ENCODE measurements at places on chromosomes 4 and X.

DNA sequence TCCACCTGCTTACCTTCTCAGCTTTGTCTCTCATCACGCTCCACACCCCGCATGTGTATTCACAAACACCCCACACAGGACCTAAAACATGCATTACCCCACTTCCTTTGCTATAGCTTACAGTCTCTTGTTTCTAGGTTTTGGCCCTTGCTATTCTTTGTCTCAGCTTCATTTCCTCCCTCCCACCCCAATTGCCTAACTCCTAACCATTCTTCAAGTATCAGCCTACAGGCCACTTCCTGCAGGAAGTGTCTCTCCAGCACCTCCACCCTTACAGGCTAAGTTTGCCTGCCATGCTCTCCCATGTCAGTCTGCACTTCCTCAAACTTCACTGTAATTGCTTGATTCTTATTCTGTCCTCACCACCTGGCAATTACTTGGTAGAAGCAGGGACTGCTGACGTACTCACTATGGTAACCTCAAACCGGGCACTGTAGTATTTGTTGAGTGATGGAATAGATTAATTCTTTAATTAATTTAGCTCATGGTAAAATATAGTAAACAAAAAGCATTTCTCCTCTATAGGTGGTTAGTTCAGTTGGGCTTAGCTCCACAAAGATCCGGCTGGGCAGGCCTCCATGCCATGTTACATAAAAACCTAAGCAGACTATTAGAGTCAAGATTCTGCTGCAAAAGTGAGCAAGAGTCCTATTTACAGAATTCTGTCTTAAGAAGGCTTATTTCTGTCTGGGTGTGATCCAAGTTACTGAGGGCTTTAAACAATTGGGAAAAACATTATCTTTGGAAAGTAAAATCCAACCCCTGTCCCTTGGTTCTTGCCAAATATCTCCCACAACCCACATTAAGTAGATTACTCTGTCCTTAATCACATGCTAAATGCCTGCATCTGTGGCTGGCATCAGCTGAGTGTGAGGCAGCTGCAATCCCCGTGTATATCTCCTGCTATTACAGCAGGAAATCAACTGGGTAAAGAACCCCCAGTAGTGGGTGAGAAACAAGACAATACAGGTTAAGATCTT lies 124.7 kb upstream of the CPEB2 start:
- no peak for DNase-seq

DNA sequence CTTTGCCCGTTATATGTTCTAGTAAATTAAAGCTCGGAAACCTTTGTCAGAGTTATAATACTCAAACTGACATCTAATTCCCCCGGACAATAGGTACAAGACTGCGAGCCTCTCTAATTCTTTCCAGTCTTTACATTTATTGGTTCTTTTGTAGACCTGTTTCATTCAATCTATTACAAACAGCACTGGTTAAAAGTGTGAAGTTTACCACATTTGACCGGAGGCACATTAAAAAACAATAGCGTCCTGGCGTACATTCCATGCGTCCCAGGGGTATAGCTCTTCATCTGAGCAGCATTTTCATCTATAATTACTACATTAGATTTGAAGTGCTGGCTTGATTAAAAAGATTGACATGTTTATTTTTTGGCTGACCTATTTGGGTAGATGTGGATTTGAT lies 49.9 kb upstream of the TENM3 start:
- DNase-seq: no peak

GRCh38 chr4:157885811-157886210 lies 287.0 kb downstream of the GASK1B start:
- no peak for DNase-seq

- DNase-seq: no peak
Observed at GRCh38 chr4:11622961-11623725, 194.4 kb upstream of the HS3ST1 start.

DNA sequence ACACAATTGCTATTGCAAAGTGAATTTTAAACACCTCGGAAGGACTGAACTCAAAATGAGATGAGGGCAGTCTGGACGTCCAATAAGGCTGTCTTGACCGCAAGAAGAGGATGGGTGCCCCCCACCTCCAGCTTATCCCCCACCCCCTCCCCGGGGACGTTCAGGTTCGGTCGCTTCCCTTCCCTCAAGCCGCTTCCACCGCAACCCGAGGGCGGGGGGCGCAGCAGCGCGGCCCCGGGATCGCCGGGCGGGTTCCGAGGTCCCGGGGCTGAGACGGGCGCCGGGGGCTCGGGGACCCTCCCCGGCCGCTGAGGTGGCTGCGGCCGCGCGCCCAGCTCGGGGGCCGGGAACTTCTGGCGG lies 480 bp downstream of the USP46 start:
- DNase-seq: no peak
